ENCODE measurements at places on chromosomes 6 and 20. TPM values are rescaled to one million over a fixed set of nuclear protein-coding genes. Genes with fewer than 3 reads are reported as not detected.

DNA sequence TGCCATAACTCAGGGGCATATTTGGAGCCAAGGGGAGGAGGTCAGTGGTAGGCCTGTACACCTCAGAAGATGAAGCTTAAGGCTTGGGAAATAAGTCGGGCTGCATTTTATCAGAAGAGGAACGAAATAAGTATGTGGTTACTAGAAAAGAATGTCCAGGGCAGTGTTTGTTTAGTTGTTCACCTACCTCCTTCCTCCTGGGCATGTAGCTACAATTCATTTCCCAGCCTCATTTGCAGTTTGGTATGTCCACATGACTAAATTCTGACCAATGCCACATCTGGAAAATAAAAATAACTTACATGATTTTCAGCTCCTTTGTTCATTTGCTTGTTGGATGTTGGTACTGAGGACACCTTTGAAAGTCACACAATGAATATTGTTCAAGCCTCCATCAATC is 294.5 kb upstream of the RGS17 start:
- no peaks in the 10 kb centered on the region for H3K4me1 ChIP-seq
- H3K27ac ChIP-seq, result no peak overlapping the region
- H3K4me3 ChIP-seq, result no peak overlapping the region
- no peak for DNase-seq

GRCh38 chr6:161091972-161092701 is 100.6 kb downstream of the MAP3K4 start:
- DNase-seq, result peak; percentile 11
- no peaks in the 10 kb centered on the region for H3K27me3 ChIP-seq
- peak overlapping the region; percentile 39 for H3K27ac ChIP-seq
- H3K4me3 ChIP-seq, result no peak overlapping the region

DNA sequence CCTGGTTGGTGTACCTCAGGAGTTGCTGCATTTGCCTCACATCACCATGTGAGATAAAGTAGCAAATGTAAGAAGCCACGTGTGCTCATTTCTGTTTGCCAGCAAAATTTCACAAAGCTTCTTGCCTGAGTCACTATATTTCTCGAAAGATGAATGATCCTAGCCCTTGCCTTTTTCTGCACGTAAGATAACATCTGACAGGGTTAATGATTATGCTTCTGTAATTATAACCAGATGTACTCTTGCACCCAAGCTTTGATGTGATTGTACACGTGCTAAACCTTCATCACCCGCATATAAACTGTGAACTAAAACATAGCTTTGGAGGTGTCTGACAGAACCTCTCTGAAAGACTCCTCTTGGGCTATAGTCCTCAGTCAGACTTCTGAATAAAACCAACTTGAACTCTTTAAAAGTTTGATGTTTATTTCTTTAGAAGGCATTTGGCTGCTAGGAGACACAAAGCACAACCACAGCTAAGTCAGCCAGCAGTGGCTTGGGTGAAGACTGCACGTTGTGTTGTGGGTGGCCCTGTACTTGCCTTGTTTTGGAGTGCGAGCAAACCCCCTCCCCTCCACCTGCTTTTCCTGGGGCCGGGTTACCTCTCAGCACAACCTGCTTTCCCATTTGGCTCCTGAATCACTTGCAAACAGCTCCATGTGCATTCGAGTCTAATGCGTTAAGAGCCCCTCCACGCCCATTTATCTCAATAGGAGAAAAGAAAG is 19.3 kb downstream of the PROKR2 start:
- no peaks in the 10 kb centered on the region for H3K4me1 ChIP-seq
- H3K4me3 ChIP-seq, result no peak overlapping the region
- H3K36me3 ChIP-seq, result no peaks in the 10 kb centered on the region

The BNIP5 gene
- total RNA-seq, result not detected

DNA sequence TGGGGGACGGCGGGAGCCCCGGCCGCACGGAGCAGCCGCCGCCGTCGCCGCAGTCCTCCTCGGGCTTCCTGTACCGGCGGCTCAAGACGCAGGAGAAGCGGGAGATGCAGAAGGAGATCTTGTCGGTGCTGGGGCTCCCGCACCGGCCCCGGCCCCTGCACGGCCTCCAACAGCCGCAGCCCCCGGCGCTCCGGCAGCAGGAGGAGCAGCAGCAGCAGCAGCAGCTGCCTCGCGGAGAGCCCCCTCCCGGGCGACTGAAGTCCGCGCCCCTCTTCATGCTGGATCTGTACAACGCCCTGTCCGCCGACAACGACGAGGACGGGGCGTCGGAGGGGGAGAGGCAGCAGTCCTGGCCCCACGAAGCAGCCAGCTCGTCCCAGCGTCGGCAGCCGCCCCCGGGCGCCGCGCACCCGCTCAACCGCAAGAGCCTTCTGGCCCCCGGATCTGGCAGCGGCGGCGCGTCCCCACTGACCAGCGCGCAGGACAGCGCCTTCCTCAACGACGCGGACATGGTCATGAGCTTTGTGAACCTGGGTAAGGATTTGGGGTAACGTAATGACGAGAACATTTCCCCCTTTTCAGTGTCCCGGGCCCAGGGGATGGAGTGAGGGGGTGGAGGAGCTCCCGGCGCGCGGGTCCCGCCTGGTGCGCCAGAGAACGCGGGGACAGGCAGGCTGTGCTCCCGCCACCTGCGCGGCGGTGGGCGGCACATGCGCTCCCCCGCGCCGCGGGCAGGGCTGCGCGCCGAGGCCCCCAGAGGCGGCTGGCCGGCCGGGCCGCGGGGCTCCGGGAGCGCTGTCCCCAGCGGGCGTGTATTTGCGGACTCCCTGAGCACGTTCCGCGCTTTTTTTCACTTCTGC is 1.4 kb downstream of the BMP6 start:
- no peak for DNase-seq
- peaks cover 38% of the 10 kb centered on the region for H3K4me1 ChIP-seq
- no peaks in the 10 kb centered on the region for H3K36me3 ChIP-seq
- peaks cover 21% of the 10 kb centered on the region for H3K27me3 ChIP-seq

The ADGB gene
- not detected for total RNA-seq

- no peaks in the 10 kb centered on the region for H3K36me3 ChIP-seq
- peaks cover 6% of the 10 kb centered on the region for H3K27me3 ChIP-seq
- no peak overlapping the region for H3K4me3 ChIP-seq
- no peak for DNase-seq
Observed at GRCh38 chr6:2687456-2687855, 63.3 kb downstream of the MYLK4 start.

DNA sequence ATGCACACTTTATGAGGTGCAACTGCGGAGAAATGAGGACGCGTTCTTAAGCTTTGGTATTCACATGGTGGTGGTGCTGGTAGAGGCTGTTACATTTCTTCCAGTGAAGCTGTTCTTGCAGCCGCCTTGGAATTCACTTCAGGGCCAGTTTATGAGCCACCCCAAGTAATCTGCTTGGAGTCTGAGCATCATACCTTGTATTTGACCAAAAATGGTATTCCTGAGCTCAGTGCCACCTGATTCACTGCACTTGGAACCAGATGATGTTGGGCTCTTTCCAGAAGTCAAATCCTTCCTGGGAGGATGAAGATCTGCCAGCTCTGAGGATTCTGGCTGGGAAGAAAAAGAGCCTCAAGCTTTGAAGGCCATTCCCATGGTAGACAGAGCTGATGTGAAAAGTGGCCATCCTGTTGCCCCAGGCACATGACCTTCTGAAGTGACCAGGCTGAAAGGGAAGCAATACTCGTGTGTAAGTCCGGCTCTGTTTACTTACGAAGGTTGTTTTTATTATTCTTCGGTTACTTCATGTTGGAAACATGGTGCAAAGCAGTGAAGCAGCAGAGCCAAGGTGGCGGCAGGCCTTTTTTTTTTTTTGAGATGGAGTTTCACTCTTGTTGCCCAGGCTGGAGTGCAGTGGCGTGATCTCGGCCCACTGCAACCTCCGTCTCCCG is 7.7 kb downstream of the MANBAL start:
- peaks cover 41% of the 10 kb centered on the region for H3K36me3 ChIP-seq
- H3K27me3 ChIP-seq, result peaks cover 3% of the 10 kb centered on the region
- DNase-seq, result peak; percentile 91
- peaks cover 80% of the 10 kb centered on the region for H3K4me1 ChIP-seq
- peak overlapping the region; percentile 75 for H3K4me3 ChIP-seq
- peak overlapping the region; percentile 94 for H3K27ac ChIP-seq

The TNFRSF6B gene
- 0.27 TPM for total RNA-seq

- no peak overlapping the region for H3K27ac ChIP-seq
- H3K4me1 ChIP-seq, result peaks cover 9% of the 10 kb centered on the region
- peaks cover 6% of the 10 kb centered on the region for H3K36me3 ChIP-seq
- no peak for DNase-seq
- H3K27me3 ChIP-seq, result peaks cover 2% of the 10 kb centered on the region
Observed at GRCh38 chr20:19952392-19952791, 64.8 kb upstream of the NAA20 start.

GRCh38 chr6:28880894-28881780 is 42.6 kb downstream of the TRIM27 start:
- DNase-seq, result peak; percentile 65
- peak overlapping the region; percentile 73 for H3K27ac ChIP-seq
- H3K4me1 ChIP-seq, result peaks cover 16% of the 10 kb centered on the region

The MRPS26 gene
- total RNA-seq, result 37.0 TPM

GRCh38 chr6:167547751-167548150 is 222.9 kb downstream of the TTLL2 start:
- peaks cover 4% of the 10 kb centered on the region for H3K36me3 ChIP-seq
- no peak overlapping the region for H3K4me3 ChIP-seq
- no peak for DNase-seq
- H3K27ac ChIP-seq, result no peak overlapping the region

DNA sequence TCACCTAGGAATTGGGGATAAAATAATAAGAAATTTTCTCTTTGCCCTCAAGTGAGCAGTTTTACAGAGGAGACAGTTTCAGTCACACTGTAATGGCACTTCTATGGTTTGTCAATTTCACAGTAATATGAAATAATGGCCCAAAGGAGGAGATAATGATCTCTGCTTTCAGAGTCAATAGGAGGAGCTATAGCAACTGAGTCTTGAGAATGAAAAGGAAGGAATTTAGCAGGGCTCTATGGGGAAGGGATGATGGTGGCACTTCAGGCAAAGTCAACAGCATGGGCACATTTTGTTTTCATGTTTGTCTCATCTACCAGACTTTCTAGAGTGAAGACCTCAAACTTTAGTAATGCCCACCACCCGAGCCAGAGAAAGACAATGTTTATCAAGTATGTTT is 138.3 kb upstream of the HMGN3 start:
- H3K36me3 ChIP-seq, result no peaks in the 10 kb centered on the region
- no peaks in the 10 kb centered on the region for H3K4me1 ChIP-seq
- peaks cover 3% of the 10 kb centered on the region for H3K27me3 ChIP-seq
- DNase-seq, result no peak

DNA sequence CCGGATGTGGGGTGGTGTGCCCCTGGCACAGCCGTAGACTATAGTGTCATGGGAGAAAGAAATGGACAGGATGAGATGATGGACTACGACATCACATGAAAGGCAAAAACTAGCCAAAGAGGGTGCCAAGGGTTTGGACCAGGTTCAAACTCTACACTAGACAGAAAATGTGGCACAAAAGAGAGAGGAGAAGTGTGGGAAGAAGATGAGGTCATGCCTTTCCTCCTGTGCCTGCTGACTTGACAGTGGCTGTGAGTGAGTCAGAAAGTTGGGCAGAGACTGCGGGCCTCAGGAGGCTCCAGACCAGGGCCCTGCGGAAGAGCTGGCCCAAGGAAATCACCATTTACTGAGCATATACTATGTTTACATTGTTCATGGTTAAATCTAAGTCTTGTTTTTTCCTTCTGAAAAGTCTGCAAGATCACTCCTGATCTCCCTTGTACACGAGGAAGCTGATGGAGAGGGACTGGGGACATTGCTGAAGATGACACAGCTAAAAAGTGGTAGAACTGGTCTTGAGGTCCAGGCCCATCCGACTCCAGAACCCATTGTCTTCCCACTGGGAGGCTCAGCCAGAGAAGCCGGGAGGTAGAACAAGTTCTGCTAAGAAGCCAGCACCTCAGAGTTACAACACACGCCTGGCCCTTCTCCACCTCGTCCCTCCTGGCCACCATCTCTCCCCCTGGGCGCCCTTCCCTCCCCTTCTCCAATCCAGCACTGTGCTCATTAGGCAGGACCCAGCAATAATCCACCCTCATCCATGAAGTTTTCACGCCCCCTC is 35.6 kb downstream of the CNKSR3 start:
- peaks cover 23% of the 10 kb centered on the region for H3K36me3 ChIP-seq
- H3K4me3 ChIP-seq, result no peak overlapping the region
- no peaks in the 10 kb centered on the region for H3K27me3 ChIP-seq
- DNase-seq, result peak; percentile 59
- peaks cover 41% of the 10 kb centered on the region for H3K4me1 ChIP-seq
- peak overlapping the region; percentile 75 for H3K27ac ChIP-seq

DNA sequence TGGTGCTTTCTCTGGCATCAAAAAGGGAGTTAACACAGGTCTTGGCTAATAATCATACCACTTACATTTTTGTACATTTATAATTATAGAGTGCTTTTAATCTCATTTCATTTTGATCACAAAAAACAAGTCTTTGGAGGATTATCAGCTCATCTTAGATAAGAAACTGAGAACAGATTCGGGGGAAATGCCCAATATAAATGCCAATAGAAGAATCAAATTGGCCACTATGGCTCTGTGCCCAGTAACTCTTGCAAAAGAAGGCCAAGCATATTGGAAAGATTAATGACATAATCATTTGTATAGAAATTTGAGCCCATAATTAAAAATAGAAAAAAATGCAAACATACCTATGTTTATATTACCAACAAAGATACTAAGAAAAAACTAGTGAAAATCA is 42.5 kb downstream of the IPCEF1 start:
- no peak overlapping the region for H3K4me3 ChIP-seq
- DNase-seq, result no peak
- no peak overlapping the region for H3K27ac ChIP-seq
- peaks cover 44% of the 10 kb centered on the region for H3K4me1 ChIP-seq
- peaks cover 6% of the 10 kb centered on the region for H3K27me3 ChIP-seq
- no peaks in the 10 kb centered on the region for H3K36me3 ChIP-seq

GRCh38 chr20:22918286-22918983 is 116.7 kb upstream of the SSTR4 start:
- H3K36me3 ChIP-seq, result no peaks in the 10 kb centered on the region
- DNase-seq, result no peak
- peaks cover 6% of the 10 kb centered on the region for H3K4me1 ChIP-seq

DNA sequence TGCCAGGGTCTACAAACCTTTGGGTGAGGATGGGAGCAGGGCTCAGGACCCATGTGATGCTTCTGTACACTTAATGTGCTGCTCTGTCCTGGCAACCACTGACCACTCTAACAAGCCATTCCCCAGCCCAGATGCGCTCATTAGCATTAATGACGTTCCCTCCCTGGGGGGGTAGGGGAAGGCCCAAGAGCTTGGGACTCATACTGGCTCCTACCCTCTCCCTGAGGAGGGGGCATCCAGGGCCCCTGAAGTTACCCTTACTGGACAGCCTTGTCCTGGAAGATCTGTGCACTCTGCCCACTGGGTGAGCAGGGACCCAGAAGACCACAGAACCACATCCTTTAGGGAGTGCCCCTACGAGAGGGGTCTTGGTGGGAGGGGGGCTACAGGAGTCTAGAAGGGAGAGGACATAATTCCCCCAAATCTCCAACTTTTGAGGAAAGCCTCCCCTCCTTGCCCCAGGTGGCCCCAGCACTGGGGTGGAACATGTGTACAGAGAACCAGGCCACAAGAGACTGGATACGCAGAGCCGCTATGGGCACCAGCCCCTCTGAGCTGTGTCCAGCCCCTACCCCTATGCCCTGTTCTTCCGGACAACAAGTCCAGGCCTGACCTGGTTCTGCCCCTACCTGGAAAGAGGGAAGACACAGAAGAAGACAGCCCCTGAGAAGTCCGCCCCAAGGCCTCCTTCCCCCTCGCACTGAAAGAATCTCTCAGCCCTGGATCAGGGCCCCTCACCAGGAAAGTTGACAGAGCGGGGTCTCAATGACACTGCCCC is 1.4 kb downstream of the TEAD3 start:
- no peaks in the 10 kb centered on the region for H3K36me3 ChIP-seq
- peaks cover 59% of the 10 kb centered on the region for H3K4me1 ChIP-seq
- H3K27me3 ChIP-seq, result peaks cover 3% of the 10 kb centered on the region
- DNase-seq, result no peak
- peak overlapping the region; percentile 92 for H3K4me3 ChIP-seq

All from HFFc6 (cell line).